ENCODE measurements at places on chromosomes 13 and 19.

DNA sequence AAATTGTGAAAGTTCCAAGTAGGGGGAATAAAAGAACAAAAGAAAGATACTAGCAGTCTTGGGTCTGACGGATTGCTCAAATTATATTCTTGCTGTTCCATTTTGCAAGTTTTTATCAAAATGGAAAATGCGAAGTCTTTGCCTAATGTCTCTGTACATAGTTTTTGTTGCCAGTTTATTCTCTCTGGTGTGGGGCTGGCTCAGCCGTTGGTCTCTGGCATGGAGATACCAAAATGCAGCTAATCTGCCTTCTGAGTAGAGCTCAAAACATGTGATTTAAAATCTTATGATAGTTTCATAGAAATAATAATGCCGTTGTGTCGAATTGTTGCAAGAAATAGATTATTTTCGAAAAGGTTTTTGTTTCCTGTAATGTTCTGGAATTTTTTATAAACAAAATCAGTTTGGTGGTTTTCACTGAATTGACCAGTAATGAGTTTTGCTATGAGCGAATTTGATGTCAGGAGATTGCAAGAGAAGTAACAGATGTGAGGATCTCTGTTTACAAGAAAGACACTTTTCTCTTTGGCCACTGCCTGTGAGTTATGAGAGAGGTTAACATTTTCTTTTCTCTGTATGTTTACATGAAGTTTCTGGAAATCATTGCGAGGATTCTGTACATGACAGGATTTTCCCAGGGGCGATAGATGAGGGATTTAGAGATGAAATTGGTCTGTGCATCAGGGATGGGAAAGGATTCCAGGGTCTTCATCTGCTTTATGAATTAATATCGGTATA is 147.0 kb downstream of the DCT start:
- DNase-seq, result no peak

- DNase-seq, result no peak
Measured at GRCh38 chr13:95793781-95794180, 116.8 kb downstream of the DNAJC3 start.

GRCh38 chr13:80584785-80585184 is 243.9 kb upstream of the SPRY2 start:
- DNase-seq, result no peak

- no peak for DNase-seq
Measured at GRCh38 chr13:68261105-68261504, 1031.0 kb upstream of the PCDH9 start.

- DNase-seq, result no peak
Measured at GRCh38 chr19:19356901-19357566, 36.4 kb downstream of the MAU2 start.

GRCh38 chr13:23715762-23716235 is 145.6 kb downstream of the TNFRSF19 start:
- DNase-seq, result no peak

- no peak for DNase-seq
Measured at GRCh38 chr13:46492946-46493345, 60.0 kb upstream of the LRCH1 start.

DNA sequence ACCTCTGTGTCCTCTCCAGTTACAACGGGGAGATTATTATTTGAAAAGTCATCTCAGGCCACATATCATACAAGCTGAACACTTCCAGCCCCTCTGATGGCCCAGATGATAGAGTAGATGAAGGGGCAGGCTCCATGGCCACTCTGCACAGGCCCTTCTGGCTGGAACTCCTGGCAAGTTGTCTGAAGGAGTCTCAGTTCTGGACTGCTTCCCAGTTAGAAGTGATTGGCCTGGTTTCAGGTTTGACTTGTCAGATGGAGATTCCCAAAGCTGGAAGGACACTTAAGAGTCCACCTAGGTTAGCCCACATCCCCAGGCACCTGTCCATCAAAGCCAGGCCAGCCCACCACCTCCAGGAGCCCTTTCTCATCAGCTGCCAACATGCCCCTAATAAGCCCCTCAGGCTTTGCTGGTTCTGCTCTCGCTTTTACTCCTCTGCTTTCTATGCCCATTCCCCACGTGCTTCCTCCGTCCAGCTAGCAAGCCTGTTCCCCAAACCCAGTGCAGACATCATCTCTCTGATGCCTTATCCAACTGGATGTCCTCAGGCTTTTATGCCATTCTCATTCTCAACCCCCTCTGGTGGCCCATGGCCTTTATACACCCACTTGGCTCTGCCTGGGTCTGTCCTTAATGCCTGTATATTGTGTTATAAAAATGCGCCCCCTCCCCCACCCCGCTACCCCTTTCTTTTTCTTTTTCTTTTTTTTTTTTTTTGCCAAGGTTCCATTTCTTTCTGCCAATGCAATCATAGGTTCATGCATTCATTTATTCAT is 56.5 kb downstream of the HSPH1 start:
- no peak for DNase-seq

GRCh38 chr13:74795526-74795925 is 661.3 kb upstream of the KLF12 start:
- no peak for DNase-seq

GRCh38 chr19:38062959-38063761 is 156.2 kb downstream of the SIPA1L3 start:
- DNase-seq, result no peak

DNA sequence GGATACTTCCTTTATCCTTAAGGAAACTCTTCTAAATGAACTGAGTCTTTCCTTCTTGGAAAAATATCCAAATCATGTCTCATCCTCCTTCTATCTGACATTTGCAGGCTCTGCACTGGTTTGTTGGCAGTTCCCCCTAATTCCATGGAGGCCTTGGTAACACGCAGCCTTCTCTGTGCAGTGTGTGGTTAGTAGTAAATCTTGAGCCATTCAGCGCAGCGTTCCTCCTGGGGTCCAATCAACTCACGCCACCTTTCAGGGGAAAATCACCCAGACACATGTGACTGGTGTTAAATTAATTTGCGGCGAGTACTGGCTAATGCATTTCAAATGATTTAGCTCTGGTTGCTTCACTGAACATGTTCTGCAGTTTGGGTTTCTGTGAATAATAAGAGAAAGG is 21.0 kb upstream of the CBY2 start:
- DNase-seq, result no peak

GRCh38 chr13:39770221-39771090 is 115.0 kb downstream of the COG6 start:
- DNase-seq, result no peak

DNA sequence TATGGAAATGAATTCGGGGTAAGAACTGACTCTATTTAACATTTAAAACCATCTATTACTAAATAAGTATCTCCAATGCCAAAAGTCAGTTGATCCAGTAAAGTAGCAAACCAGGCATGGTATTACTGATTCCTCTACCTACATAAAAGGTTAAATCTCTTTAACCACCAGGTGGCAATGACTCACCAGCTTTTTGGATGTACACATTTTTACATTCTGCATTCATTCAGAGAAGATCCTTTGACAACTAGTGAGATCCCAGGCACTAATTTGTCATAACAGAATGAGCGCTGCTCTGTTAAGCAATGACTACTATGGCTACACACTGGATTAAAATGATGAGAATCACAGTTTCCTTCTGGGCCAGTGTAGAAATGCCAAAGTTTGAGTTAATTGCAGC is 329.8 kb upstream of the GPC6 start:
- DNase-seq, result no peak

DNA sequence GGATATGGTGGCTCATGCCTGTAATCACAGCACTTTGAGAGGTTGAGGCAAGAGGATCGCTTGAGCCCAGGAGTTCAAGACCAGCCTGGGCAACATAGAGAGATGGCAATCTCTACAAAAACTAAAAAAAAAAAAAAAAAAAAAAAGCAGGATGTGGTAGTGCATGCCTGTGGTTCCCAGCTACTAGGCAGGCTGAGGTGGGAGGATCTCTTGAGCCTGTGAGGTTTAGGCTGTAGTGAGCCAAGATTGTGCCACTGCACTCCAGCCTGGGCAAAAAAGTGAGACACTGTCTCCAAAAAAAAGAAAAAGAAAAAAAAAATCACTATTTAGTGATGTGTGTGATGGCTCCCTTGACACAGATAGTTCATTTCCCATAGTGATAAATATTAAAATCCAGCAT is 365.0 kb upstream of the NBEA start:
- DNase-seq, result no peak

DNA sequence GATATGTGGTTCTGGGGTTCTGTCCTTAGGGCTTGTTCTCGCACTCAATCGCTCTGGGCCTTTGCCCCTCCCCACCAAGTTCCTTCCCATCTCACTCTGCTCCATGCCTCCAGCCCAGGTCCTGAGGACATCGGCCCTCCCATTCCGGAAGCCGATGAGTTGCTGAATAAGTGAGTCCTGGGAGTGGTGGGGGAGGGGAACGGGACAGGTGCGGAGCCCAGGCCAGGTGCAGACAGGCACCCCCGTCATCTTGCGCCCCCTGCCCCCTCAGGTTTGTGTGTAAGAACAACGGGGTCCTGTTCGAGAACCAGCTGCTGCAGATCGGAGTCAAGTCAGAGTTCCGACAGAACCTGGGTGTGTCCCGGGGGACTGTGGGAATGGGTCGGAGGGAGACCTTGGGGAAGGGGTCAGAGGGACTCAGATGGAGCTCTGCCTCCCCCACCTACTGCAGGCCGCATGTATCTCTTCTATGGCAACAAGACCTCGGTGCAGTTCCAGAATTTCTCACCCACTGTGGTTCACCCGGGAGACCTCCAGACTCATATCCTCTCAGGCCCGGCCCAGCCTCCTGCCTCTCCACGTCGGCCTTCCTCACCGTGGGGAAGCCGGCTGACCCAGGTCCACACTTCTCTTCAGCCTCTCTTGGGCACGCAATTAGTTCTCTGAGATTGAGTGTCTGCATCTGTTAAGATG is 10.1 kb downstream of the FUZ start:
- no peak for DNase-seq

GRCh38 chr19:51161266-51161665 is 19.2 kb downstream of the SIGLEC7 start:
- DNase-seq, result no peak

Measured in stimulated activated CD8-positive, alpha-beta memory T cell treated with anti-CD3 and anti-CD28 coated beads, Interleukin-2, amount 100 ng/mL, for 1 hour (primary cell).